Body of pancreas (tissue), 4 donors: ENCODE measurements at places on chromosomes 7 and 10. TPM values are rescaled to one million over a fixed set of nuclear protein-coding genes. Genes with fewer than 3 reads are reported as not detected.

DNA sequence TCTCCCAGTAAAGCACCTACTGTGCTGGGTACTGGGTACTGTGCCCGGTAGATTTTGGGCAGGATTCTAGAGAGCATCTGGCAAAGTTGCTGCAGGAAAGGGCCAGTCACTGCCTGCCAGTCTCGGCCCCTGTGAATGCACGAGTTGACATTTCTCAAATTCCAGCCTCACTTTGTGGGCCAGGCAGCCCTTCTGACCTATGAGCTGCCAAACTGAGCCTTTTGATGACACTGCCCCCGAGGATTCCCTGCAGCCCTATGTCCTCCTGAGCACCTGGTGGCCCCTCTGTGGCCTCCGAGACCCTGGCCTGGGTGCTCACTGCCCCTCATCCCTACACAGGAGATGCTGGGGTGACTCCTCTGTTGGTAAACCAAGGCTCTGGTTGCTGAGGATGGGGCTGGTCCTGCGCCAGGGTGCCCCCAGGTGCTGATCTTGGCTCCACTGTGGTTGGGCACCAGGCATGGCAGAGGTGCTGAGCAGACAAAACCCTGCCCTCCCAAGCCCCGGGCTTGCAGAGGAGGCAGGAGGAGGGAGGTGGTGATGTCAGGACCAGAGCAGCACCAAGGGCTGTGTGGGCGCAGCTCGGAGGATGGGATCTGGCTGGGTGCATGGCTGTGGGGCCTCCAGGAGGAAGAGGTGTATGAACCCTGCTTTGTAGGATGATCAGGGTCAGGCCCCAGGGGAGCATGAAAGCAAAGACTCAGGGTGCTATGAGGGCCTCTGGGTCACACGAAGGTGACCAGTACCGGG lies 16.2 kb downstream of the LHPP start:
- no peak for DNase-seq

Gene SPDYE8
- total RNA-seq = not detected

Gene GDF2
- total RNA-seq = not detected

DNA sequence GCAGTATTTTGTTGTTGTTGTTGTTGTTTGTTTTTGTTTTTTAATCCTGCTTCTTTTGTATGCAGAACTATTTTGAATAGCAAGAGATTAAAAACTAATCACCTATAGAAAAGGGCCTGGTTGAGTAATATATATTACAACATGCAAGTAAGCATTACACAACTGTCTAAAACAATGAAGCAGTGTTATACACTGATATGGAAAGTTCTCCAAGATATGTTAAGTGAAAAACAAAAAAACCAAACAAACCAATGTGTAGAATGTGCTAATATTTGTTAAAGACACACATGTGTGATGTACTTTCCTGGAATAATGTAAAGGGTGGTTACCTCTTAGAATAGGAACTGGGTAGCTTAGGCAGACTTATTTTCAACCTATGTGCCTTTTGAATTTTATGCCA lies 117.4 kb downstream of the ZNF365 start:
- no peak for DNase-seq

Gene CFAP69
- 16.6 TPM for total RNA-seq
